Activated T-helper 1 cell treated with anti-CD3 and anti-CD28 coated beads, Interleukin-2, amount 50 U/mL, for 16 hours (primary cell): ENCODE measurements at places on chromosomes 4 and X.

DNA sequence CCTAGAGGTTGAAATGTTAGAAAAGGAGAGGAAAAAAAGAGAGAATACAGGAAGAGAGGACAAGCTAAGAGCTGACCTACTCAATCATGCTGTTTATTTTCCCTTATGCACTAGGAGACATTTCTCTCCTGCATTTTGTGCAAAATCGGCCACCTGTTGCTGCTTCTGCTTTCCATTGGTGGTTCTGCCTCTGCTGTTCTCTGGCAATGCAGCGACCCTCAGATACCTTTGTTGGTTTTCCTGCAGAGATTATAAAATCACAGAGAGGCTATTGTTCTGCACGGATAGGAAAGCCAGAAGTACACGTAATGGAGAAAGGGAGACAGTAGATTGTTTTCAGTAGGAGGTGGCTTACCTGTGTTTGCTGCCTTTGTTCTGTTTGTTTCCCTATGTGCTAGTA lies 108.9 kb downstream of the UNC5C start:
- no peak for DNase-seq

GRCh38 chrX:43809463-43809862 lies 72.8 kb downstream of the MAOB start:
- no peak for DNase-seq

GRCh38 chrX:38570396-38570795 lies 9.1 kb downstream of the TSPAN7 start:
- no peak for DNase-seq

DNA sequence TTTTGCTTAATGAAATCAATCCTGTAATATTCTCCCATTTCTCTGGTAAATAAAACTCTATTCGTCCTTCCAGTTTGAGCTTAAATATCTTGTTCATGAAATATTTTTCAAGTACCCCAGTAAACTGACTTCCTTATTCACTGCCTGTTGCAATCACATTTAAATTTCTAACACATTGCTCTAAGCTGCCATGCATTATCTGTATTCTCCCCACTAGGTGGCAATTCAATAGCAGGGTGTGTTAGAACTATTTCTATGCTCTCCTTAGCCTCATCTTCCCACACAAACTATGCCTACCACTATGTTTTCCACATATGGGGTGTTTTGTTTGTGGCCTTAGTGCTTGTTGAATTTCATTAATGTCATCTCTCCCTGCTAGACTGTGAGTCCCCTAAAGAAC lies 377.1 kb upstream of the HS3ST1 start:
- DNase-seq = no peak

DNA sequence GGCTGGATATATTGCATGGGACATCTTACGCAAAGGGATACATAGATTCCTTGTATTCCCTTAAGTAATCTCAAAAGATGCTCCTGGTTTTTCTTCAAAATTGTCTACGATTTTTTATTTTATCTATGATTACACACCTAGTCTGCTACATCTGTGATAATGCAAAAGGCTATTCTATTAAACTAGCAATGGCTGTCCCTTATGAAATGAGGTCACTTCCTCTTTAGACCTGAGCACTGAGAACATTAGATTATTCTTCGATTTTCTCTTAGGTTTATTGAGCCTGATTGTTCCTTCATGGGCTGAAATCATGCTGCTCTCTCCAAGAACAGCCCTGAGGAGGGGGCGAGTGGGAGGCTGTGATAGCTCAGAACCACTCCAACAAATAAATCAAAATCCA lies 126.8 kb upstream of the ENPP6 start:
- no peak for DNase-seq

- DNase-seq = peak; percentile 44
Measured at GRCh38 chr4:101039367-101039766, 308.0 kb downstream of the PPP3CA start.

DNA sequence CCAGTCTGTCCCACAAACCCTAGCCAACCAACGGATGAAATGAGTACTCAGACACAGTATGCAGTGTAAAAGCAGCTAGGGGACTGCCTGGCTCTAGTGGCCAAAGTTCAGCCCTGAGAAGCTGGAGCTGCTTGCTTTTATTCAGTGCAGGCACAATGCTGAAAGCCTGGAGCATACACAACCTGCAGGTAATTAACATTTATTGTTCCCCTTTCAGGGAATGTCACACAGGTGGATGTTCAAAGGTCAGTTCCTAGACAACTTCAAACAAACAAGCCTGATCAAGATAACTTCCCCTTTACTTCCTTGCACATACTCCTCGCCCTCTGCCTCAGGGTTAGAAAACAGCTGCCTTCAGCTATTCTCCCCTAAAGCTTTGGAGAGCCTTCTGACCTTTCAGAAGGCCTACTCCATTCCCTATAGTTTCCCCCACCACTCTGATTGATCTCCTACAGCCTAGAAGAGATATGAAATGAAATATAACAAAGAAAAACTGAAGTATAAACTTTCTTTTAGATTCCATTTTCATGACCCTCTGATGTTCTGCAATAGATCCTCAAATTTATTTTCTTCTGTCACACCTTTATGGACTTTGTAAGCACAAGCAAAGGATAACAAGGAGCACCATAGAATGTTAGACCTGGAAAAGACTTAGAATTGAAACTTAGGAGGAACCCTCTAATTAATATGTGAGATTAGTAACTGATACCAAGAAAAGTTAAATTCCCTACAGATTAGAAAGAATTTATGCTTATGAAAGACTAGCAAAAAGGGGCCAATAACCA lies 6.8 kb upstream of the DCAF8L1 start:
- no peak for DNase-seq

DNA sequence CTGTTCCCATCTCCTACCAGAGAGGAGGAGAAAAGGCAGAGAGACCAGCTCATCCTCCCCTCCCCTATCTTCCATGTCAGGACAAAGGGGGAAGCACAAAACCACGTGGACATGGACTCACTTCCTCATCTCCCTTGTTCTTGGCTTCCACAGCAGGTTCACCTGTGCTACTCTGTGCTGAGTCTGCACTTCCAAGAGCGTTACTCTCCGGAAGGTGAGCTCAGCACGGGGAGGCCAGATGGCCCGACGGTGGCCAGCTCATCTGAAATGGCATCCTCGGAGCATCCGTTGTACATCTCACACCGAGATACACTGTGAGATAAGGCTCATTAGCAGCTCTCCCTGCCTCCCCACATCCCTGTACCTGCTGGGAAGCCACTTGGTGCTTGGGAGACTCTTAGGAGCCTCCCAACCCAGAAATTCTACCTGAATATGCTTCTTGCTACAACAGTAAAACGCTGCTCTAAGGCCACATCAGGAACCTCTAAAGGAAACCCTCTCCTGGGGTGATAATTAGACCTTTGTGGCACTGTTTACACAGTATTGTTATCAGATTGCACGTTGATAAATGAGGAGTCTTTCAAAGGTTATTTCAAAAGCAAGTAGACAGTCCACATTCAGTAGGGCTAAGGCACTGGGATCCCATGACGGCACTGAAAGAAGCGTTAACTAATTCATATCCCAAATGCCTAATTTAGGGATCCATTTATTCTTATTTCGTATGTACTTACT lies 19.4 kb downstream of the LGI2 start:
- no peak for DNase-seq

DNA sequence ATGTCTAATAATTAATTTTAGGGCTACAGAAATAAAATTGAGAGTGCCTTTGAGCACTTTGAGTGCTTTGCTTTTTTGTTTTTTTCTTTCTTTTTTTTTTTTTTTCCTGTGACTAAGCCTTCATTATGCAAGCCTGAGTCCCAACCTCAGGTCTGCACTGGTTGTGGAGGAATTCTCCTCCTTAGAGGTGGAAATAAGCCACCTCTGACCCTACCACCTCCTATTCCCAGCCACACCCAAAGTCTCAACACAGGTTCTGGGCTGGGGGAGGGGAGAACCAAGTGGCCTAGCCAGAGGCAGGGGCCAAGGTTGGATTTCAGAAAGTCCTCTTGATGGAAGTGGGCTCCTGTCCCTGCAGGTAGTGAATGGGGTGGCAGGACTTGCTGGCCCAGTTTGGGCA lies 180.2 kb downstream of the ARAP2 start:
- DNase-seq = no peak

DNA sequence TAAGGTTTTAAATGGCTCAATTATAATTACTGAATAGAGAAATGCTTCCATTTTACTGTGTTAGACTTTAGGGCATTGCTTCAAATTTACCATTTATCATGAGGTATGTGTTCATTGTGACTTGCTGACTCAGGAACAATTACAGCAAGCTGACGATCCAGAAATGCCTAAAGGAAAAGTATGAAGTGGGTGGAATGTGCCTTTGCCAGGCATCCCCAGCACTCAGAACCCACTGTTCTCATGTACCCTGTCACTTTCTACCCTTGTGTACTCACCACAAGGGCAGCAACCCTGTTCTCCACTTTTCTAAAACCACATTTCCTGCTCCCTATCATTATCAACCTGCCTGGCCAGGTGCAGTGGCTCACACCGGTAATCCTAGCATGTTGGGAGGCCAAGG lies 41.5 kb downstream of the QRFPR start:
- no peak for DNase-seq

DNA sequence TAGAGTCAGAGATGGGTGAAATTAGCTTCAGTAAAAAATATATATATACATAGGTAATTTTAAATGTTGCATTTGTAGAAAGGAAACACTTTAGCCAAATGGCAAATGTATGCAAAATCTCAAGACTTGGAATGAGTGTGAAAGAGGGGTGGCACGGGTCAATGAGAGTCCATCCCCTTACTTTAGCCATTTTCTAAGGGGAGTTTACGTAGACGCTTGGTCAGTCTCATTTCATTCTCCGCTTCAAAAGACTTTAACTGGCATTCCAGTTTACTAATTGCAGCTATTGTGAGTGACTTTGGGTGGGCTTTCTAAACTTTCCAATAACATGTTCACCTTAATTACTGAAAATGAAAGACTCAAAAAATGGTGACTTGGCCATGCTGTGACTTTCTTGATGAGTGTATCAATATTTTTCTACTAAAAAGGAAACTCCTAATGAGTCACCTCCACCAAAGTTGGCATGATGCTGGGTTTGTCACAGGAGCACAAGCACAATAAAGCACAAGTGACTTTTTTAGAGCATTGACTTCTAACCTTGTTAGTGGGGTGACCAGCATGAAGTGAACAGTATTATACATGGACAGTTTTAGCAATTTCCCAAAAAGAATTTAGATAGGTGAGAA lies 356.0 kb upstream of the RASGEF1B start:
- DNase-seq = no peak

- no peak for DNase-seq
Measured at GRCh38 chr4:7651461-7651921, 216.8 kb upstream of the PSAPL1 start.

DNA sequence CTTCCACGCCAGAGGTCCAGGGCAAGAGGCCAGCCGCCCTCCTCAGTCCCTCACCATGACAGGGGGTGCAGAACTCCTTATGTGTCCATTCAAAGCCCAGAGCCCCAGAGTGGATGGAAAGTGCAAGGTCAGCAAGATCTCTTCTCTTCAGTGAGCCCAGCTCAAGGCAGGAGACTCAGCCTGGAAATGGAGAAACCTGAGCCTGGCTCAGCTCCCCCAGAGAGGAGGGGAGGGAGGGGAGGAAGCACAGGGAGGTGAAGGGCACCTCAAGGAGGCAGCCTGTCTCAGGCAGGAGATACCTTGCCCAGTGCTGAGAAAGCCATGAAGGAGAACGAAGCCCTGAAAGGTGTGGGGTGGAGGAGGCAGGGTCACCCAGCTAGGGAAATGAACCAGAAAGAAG lies 121.8 kb upstream of the PJA1 start:
- no peak for DNase-seq

DNA sequence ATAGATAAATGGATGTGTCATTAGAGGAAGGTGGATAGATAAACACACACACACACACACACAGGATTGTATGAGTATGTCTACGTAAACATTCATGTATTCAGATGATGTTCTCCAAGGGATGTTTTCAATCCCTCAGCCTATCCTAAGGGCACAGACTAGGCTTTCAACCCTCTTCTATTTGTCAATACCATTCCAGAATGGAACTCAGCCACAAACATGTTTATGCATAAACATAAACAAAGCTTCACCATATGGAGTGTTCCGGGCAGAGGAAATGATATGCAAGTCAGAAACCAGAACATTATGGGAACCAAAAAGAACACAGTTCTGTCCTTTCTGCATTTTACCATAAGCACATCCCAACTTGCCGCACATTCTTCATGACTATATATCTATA lies 25.0 kb downstream of the CRMP1 start:
- no peak for DNase-seq

DNA sequence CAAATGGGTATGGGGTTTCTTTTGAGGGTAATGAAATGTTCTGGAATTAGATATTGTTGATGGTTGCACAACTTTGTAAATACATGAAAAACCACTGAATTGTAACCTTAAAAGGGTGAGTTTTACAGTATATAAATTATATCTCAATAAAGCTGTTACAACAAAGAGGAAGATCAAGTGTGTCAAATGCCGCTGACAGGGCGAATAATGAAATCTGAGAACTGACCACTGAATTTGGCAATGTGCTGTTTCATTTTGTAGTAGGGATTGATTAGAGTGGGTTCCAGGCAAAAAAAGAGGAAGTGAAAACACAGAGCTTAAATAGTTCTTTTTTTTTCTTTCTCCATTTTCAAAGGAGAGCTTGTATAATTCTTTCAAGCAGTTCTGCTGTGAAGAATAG lies 161.1 kb upstream of the NAP1L5 start:
- DNase-seq = no peak

GRCh38 chr4:948101-948935 lies 16.1 kb downstream of the TMEM175 start:
- no peak for DNase-seq

GRCh38 chrX:10280071-10280470 lies 123.3 kb downstream of the CLCN4 start:
- DNase-seq = no peak

DNA sequence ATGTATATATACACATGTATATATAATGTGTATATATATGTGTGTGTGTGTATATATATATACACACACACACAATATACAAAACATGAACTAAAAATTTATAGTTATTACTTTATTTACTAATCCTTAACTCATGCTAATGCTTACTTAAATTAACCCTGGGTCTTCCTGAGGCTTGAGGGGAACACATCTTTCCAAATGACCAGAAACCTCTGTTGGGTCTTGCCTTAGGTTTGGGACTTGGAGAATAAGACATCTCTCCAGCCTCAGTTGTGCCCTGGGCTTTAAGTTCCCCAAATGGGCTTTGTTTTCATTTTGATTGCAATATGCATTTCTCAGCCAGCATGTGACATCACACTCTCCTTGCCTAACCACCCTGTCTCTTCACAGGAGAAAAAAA lies 7.7 kb downstream of the GEMIN8 start:
- no peak for DNase-seq

GRCh38 chrX:1389181-1389992 lies 2.5 kb downstream of the SLC25A6 start:
- no peak for DNase-seq

- DNase-seq = no peak
Measured at GRCh38 chr4:169927280-169927679, 98.9 kb downstream of the MFAP3L start.

GRCh38 chr4:52836678-52837077 lies 25.4 kb upstream of the RASL11B start:
- no peak for DNase-seq

- DNase-seq = no peak
Measured at GRCh38 chr4:113243312-113243711, 193.9 kb downstream of the ANK2 start.
